ENCODE measurements at places on chromosomes 12 and 14. TPM values are rescaled to one million over a fixed set of nuclear protein-coding genes. Genes with fewer than 3 reads are reported as not detected.

The TPPP2 gene
- total RNA-seq: not detected

The GRIN2B gene
- under 0.01 TPM for total RNA-seq

The ABCD4 gene
- total RNA-seq: 28.7 TPM

The YEATS4 gene
- total RNA-seq: 10.4 TPM

The PRB3 gene
- total RNA-seq: not detected

The DIO2 gene
- 1.6 TPM for total RNA-seq

The FGF23 gene
- total RNA-seq: under 0.01 TPM

The KLRC2 gene
- total RNA-seq: 1.0 TPM

The DCN gene
- 688 TPM for total RNA-seq
